ENCODE measurements at places on chromosomes 6 and 20.
A peak's percentile ranks its signal among the peaks of the same experiment; 100 is the strongest.

DNA sequence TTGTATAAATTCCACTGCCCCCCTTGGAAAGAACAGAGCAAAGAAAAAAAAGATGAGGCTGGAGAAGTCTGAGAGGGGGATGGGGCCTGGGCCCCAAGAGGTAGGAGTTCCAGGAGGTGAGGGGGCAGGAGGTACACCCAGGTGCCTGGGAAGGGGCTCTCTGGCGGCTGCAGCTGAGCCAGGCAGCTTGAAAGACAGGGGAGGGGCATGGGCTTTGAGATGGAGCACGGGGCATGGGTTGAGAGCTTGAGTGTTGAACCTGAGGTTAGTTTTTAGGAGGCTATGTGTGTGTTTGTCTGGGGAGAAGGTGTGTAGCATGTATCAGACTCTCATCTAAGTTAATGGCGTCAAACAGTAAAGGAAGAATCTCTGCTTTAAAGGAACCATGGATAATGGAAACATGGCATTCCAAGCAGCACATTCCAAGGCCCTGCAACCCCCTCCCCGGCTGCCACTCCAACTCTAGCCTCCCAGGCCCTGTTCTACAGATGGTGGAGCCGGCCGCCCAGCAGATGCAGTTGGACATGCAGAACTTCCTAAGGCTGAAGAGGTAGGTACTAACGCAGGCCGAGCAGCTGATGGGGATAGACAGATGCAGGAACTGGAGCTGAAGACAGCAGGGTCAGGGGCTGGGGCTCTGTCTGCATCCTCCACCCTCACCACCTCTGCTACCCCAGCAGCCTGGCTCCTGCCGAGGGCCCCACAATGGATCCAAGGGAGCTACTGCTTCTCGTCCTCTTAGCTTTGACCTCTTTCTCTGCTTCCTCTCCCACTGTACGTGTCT is 42.1 kb downstream of the MDFI start:
- DNase-seq = no peak

DNA sequence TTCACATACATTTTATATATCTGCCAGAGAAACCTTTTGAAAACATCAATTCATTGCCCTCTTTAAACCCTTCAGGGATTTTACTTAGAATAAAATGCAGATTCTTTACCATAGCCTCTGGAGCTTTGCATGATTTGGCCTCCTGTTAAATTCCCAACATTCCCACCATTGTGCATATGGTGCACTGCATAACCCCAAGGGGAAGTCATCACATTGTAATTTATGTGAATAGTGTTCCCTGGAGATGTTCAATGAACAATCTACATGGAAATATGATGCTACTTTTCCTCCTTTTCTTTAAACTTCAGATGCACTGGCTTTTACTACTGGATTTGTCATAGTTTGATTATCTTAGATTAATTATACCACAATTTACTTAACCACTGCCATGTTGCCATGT is 94.7 kb downstream of the PHF3 start:
- no peak for DNase-seq

DNA sequence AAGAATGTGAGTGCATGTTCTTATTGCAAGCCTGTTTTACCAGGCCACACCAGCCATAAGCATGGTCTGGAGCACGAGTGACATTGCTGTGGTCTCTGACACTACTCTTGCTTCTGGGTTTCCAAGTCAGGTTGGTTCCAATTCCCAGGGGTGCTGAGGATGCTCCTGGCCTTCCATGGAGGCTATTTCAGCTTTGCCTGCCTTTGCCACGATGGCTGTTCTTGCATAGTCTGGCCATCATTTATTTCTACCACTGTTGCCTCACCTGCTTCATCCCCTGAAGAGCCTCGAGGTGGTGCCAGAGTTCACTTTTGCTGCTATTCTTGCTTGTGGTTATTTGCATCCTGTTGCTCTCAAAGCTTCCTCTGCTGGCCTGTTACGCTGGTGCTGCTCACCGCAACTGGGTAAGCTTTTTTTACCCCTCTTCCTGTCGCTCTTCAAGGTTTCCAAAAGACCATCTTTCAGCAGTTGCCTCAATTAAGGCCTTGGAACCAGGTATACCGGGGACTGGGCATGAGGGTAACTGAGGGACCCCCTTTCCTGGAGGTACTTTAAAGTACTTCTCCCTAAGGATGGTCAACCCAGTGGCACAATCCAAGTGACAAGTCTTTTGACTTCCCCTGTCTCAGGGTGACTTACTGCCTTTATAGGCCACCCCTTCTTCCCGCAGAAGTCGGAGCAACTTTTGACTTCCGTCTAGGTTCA is 64.5 kb downstream of the AKAP7 start:
- peak; percentile 89 for DNase-seq

DNA sequence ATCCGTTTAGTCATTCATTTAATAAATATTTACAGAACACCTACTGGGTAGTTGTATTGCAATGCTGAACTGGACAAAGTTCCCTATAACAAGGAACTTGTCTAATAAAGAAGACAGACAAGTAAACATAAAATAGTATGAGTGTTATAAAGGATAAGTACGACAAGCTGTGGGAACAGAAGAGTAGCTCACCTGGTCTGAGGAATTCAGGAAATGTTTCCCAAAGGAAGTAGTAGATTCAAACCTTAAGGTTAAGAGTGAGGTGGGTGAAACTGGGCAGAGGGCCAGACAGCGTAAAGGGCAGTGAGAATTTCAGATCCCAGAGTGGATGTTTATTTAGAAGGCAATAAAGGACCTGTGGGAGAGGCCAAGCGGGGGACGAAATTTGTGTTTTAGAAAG is 72.3 kb upstream of the CD2AP start:
- no peak for DNase-seq

GRCh38 chr6:13722880-13723279 is 11.2 kb upstream of the RANBP9 start:
- no peak for DNase-seq

DNA sequence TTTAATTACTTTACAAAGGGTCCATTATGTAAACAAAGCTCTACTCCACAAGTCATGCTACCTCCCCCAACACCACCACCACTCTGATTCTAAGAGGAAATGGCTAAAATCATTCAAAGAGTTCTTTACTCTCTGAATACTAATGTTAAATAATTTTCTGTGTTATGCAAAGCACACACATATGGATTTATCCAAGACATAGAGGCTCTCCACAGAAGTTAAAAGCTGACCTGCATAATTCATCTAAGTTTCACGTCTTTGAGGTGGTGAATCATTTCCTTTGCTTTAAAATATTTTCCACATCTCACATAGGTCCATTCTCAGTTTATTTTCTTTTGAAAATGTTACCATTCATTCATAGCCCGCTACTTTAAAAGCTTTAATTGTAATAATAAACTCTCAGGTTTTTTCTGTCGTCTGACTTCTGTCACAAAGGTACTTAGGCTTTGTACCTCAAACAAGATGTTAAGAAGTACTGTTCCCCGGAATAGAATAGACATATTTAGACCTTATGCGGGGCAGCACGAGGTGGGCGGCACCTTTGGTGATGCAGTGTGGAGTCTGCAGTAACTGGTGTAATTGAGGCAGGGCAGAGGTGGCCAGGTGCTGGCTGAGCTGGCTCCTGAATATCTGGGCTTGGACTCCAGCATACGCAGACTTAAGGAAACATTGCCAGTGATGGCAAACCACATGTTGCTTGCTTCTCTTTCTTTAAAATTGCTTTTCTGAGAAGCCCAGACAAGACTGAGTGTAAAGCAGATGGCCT is 55.8 kb downstream of the KIF6 start:
- no peak for DNase-seq

GRCh38 chr6:80769106-80769505 is 662.6 kb downstream of the BCKDHB start:
- no peak for DNase-seq

DNA sequence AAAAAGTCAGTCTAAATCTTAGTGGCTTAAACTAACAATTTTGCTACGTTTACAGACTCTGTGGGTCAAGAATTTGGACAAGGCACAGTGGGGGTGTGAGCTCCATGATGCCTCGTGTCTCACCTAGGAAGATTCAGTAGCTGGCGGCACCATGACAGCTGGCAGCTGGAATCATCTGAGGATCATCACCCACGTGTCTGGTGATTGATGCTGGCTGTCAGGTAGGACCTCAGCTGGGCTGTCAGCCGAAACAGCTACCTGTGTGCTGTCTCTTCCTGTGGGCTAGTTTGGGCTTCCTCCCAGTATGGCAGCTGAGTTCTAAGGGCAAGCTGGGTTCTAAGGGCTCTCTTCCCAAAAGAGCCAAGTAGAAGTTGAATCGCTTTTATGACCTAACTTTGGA is 26.4 kb upstream of the DLGAP4 start:
- no peak for DNase-seq

GRCh38 chr6:39210450-39210849 is 18.8 kb downstream of the KCNK5 start:
- DNase-seq = no peak

DNA sequence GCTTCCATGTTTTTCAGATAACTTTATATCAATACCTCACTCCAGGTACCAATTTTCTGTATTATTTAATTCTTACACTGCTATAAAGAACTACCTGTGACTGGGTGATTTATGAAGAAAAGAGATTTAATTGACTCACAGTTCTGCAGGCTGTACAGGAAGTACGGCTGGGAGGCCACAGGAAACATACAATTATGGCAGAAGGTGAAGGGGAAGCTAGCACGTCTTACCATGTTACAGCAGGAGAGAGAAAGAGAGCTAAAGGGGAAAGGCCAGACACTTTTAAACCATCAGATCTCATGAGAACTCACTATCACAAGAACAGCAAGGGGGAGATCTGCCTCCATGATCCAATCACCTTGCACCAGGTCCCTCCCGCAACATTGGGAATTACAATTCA is 119.1 kb upstream of the BMP5 start:
- no peak for DNase-seq

- DNase-seq = no peak
Observed at GRCh38 chr6:161442420-161442819, 168.6 kb upstream of the AGPAT4 start.

- DNase-seq = no peak
Observed at GRCh38 chr6:78995346-78995745, 82.7 kb downstream of the PHIP start.

- no peak for DNase-seq
Observed at GRCh38 chr20:48930035-48930434, 8.5 kb downstream of the ARFGEF2 start.

- DNase-seq = no peak
Observed at GRCh38 chr20:15278041-15278440, 940.6 kb upstream of the FLRT3 start.

Measured in activated CD8-positive, alpha-beta memory T cell treated with anti-CD3 and anti-CD28 coated beads, Interleukin-2, amount 10 ng/mL, durations not matched to agents 7 days and 5 days (primary cell).